ENCODE measurements at places on chromosomes 6 and 20. TPM values are rescaled to one million over a fixed set of nuclear protein-coding genes. Genes with fewer than 3 reads are reported as not detected.

VSX1 gene
- total RNA-seq: 0.79 TPM

TRIM15 gene
- total RNA-seq: not detected

MROH8 gene
- 1.2 TPM for total RNA-seq

MYCT1 gene
- total RNA-seq: not detected

ANKRD6 gene
- total RNA-seq: 2.3 TPM

KIF6 gene
- 0.30 TPM for total RNA-seq
